ENCODE measurements at places on chromosomes 1 and 21. TPM values are rescaled to one million over a fixed set of nuclear protein-coding genes. Genes with fewer than 3 reads are reported as not detected.
A peak's percentile ranks its signal among the peaks of the same experiment; 100 is the strongest.

TMEM125 gene
- total RNA-seq = 9.5 TPM

GRCh38 chr1:47635111-47635510 is 197.3 kb downstream of the FOXD2 start:
- no peak for DNase-seq

DNA sequence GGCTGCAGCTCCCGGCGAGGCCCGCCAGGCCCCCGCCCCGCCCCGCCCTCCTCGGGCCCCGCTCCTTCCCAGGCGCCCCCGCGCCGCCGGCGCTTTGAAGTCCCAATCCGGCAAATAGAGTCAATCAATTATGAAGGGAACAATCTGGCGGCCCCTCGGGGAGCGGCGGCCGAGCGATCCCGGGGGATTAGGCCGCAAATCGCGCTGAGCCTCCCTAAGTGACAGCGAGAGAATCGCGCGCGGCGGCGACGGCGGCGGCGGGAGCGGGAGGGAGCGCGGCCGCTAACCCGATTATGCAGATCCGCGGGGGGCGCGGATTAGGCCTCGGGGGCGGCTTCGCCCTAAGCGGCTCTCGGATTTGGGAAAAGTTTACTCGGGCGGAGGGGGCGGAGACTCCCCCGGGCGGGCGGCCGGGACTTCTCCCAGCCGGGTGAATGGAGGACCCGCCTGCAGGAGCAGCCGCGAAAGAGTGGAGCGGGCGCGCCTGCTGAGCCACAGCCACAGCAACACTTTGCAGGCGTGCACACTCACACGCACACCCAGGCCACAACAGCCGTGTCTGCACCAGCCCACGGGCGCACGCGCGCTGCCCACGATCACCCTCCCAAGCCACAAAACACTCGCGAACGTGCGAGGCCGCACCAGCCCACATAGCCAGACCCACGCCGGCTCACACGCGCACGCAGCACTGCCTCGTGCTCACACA is 23.0 kb upstream of the DMBX1 start:
- DNase-seq = no peak

- peak; percentile 74 for DNase-seq
These were observed 35.6 kb upstream of the SLC16A1 start for GRCh38 chr1:112991402-112992120.

DNA sequence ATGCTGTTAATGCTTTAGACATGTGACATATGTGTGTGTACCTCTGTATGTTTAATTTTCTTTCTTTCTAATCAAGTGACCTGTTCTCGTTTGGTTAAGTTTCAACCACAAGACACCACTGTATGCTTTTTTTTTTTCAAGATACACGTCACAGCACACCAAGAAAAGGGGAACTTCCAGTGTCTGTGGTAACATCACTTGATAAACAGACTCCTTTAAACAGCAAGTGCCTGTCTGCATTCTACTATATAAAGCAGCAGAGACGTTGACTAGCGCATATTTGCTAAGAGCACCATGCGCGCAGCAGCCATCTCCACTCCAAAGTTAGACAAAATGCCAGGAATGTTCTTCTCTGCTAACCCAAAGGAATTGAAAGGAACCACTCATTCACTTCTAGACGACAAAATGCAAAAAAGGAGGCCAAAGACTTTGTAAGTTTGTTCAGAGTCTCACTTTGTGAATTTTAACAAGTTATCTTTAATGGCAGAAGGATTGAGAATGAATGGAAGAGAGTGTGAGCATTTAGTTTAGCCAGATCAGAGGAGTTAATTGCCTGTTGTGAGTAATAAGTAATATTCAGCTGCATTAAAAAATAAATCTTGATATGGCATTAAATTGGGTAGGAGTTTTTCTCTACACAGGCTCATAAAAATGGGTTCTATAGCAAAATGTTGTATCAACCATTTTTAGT is at the start of gene RGS1:
Gene RGS1 (plus strand): TSS at position 275 of the 691 bp plus-strand sequence. CDS start 20 bp downstream, at position 295.
- DNase-seq = no peak

- DNase-seq = no peak
These were observed 5.8 kb upstream of the LAD1 start for GRCh38 chr1:201404722-201405483.

All from bronchial epithelial cell (primary cell).